8988T (cell line): ENCODE measurements at places on chromosomes 4 and X.
A peak's percentile ranks its signal among the peaks of the same experiment; 100 is the strongest.

DNA sequence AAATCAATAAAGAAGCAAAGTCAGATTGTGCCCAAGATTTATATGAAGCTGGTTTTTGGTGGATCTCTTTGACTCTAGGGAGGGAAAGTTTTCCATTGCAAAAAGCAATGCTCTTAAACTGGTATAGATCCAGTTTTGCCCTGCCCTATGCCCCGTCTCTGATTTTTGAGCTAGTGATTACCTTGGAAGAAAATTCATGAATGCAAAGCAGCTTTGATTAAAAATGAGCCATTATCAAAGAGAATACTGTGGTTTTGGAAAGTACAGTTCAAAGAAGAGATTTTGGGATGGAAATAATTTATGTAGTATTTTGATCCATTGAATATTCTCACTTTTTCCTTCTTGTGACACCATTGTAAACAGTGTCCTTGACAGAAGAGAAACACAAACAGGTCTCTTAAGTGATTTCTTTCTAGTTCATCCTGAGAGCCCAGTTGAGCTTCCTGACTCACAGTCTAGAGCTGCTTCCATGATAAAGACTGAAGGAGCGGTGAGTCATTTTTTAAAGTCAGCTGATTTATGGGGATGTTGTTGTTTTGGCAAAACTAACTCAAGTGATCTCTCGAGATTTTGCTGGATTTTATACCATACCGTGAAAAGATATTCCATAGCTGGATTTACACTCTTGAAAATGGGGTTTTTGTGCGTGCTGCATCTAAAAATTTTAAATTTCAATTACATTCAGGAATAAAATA, 76.7 kb downstream of the AFF1 start:
- no peak for DNase-seq

- DNase-seq, result no peak
Observed at GRCh38 chr4:95798727-95799126, 41.2 kb upstream of the PDHA2 start.

GRCh38 chrX:155027509-155028066, 944 bp downstream of the FUNDC2 start:
- DNase-seq, result no peak

DNA sequence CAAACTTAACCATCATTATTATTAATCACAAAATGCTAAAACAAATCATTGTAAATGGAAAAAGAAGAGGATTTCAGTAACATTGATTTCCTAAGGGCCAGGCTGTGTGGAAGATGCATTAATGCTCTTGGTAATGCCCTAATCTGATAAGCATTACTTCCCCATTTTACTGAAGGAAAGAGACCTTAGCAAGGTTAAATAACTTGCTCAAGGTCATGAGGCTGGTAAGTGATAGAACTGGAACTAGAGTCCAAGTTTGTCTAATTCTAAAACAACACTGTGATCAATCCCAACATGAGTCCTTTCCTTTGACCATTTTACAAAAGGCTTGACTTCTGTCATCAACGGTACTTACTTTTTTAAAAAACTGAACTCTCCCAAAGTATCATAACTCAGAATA, 32.6 kb downstream of the ADAMTS3 start:
- DNase-seq, result no peak

DNA sequence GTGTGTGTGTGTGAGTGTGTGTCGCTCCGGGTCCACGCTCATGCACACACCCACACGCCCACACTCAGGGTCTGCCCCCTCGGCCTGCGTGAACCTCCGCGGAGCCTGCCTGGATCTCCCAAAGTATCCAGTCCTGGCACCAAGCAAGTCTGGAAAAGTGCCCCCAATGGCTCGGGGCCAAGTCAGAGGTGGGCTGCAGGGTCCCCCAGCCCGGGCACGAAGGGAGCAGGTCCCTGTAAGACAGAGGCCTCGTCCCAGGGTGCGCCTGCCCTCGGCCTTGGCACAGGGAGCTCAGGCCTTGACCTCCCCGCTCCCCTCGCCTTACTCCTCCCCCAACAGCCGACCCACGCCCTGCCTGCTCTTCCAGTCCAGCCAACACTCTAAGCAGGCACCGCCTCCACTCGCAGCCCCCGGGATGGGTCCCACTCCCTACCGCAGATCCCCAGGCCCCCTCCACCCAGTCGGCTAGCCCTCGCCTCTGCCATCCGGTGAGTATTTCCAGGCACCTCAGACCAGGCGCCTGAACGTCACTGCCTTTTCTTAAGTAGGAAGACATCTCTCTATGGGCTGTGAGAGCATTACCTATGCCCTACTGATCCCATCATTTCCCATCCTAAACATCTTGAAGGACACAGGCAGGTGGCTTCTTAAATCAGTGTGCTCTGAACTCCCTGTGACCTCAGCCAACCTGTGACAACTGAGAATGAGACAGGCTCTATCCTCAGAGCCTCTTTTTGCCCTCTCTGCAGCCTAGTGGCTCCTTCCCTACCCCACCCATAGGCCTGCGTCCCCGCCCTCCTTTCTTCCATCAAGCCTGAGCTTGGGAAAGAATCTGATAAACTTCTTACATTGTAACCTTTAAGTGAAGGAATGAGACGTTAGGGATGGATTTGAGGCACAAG, 704 bp downstream of the FAM114A1 start:
- DNase-seq, result peak; percentile 22

DNA sequence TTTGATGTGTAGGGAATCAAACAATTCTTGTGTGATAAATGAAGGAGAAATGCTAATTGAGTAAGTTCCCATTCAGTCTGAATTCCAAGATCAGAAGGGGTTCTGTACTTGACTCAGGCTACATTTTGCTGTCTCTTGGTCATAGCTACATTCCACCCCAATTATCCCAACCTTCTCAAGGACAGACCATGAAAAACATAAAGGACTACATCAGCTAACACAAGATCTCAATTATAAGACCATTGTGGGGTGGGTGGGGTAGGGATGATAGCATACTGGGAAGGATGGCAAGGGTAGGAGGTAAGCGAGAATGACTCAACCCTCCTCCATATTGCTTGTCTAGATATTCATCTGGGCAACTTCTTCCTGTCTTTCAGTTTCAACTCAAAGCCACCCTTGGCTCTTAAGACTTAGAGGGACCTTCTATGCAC, 87.4 kb upstream of the ETNPPL start:
- DNase-seq, result no peak

- no peak for DNase-seq
Observed at GRCh38 chr4:8171266-8171665, 12.7 kb upstream of the ABLIM2 start.

DNA sequence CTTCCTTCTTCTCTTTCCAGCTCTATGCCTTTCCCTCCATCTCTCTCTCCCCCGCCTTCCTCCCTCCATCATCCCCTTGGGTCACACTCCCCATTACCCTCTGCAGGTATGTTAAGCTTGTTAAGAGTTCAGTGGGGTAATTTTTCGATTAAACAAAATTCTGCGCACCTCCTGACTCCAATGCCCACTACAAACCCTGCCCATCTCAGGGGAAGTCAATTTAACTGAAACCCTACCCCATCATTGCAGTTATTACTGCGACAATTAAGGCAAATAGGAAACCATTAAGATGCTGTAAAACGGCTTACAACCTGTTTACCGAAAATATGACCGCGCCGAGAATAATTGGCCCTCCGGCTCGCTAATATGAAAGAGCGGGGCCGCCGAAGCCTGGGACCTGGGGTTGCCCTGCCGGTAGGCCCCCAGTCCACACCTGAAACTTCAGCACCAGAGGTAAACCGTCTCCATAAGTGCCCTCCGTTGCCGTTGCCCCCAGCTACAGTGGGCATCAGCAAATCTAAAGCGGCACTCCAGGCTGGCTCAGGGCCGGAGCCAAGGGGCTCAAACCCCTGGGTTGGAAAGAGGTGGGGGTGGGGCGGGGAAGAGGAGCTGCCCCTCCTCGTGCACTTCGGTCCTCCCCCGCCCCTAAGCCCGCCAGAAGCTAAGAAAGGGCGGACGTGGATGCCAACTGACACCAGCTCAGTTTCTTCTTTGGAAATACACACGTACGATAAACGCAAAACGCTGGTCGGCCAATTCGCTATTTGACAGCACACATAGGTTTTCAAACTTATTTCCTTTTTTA, 4.8 kb downstream of the ARX start:
- no peak for DNase-seq

DNA sequence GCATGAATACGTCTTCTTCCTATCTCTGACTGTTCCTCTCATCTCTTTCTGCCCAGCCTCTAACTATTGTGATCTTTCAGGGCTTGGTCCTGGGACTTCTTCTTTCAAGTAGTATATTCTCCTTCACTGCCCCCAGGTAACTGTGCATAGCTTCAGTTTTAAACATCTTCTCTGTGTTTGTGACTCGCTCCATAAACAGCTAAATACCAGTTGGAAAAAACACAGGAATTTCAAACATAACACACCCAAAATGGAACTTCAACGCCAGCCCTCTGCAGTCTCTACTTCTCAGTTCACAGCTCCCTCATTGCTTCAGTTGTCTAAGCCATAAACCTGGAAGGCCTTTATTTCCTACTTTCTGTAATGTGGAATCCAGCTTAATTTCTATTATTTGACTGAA, 16.6 kb downstream of the TRIML2 start:
- DNase-seq, result no peak

DNA sequence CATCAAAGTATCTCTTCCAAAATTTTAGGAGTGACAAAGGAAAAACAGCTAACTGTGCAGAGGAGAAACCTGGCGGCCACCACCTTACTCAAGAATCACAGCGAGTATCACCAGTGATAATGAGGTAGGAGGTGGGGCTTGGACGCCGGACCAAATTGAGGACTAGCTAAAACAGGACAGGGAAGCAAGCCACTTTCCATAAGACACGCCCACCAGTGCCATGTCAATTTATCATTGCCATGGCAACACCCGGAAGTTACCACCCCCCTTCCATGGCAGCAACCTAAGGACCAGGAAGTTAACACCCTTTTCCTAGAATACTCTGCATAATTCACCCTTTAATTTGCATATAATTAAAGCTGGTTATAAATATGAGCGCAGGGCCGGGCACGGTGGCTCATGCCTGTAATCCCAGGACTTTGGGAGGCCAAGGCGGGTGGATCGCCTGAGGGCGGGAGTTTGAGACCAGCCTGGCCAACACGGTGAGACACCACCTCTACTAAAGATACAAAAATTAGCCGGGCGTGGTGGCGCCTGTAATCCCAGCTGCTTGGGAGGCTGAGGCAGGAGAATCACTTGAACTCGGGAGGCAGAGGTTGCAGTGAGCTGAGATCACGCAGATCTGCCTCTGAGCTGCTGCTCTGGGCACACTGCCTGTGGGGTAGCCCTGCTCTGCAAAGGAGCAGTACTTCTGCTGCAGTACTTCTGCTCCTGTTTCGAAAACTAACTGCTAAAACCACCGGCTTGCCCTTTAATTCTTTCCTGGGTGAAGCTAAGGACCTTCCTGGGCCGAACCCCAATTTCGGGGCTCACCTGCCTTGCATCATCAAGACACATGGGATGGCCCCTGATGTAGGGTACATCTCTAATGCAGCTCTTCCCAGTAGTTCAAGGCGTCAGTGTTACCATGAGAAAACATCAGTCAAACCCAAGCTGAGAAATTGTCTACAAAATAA, 116.7 kb downstream of the HMX1 start:
- no peak for DNase-seq

DNA sequence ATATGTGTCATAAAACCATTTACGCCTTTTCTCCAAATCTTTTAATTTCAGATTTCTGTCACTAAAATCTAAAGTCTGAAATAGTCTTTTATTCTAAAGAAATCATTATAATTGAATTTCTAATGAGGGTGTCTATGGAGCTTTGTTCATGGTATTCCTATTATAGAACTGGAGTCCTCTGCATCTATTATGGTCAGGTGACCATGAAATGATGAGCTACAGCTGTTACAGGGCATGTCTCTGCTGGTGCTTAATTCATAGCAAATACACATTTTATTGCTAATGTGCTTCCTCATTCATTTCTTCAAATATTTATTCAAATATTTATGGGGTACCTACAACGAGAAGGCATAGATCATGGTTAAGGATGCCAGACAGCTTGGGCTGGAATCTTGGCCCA, 126.1 kb downstream of the NAA11 start:
- no peak for DNase-seq

GRCh38 chr4:71206763-71207162, 132.1 kb upstream of the SLC4A4 start:
- DNase-seq, result no peak

GRCh38 chrX:26138274-26138673, at the start of gene MAGEB18:
Gene MAGEB18, plus strand, starts transcription at chrX:26138343. Its CDS starts 643 bp downstream, at chrX:26138986.
- no peak for DNase-seq

DNA sequence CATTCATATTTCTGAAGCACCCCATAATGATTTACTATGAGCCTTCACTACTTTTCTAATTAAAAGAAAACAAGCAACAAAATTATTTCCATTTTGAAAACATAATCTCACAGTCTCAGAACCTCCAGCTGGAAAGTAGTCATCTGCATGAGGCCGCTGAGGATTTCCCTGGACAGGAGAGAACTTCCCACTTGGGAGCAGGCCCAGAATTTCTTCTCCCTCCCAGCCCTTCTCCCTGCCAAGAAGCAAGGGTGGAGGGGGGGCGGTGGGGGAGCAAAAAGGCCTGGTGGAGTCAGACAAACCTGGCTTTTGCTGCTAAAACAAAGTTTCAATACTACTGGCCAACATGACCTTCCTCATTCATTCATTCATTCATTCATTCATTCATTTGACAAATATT, 167.3 kb downstream of the PJA1 start:
- no peak for DNase-seq

DNA sequence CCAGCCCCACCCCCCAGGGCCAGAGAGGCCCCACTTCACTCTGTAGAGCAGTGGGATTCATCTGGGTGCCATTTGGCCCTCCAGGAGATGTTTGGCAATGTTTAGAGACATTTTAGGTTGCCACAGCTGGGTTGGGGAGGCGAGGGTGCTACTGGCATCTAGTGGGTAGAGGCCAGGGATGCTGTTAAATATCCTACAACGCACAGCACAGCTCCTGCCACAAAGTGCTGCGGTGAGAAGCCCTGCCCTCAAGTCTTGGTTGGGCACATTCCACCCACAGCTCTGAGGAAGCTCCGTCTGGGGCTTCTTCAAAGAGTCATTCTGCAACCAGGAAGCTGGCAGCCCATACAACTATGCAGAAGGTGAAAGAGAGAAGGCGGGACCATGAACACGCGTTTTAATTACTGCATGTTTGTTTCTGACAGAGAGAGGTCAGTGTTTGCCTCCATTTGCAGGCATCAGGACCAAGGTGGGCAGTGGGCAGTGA, 48.1 kb upstream of the FAM9C start:
- no peak for DNase-seq

- no peak for DNase-seq
Observed at GRCh38 chr4:136939781-136940180, 592.5 kb downstream of the PCDH18 start.

DNA sequence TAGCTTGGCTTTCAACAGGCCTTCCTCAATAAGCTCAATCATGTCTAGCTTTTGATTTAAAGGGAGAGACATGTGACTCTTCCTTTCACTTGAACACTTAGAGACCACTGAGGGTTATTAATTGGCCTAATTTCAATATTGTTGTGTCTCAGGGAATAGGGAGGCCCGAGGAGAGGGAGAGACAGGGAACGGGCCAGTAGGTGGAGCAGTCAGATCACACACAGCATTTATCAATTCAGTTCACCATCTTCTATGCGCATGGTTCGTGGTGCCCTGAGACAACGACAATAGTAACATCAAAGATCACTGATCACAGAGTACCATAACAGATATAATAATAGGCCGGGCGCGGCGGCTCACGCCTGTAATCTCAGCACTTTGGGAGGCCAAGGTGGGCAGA, 17.8 kb downstream of the ZNF81 start:
- DNase-seq, result no peak

- no peak for DNase-seq
Observed at GRCh38 chr4:24722026-24722568, 73.3 kb upstream of the SOD3 start.
